ENCODE measurements at places on chromosomes 2 and 18.

DNA sequence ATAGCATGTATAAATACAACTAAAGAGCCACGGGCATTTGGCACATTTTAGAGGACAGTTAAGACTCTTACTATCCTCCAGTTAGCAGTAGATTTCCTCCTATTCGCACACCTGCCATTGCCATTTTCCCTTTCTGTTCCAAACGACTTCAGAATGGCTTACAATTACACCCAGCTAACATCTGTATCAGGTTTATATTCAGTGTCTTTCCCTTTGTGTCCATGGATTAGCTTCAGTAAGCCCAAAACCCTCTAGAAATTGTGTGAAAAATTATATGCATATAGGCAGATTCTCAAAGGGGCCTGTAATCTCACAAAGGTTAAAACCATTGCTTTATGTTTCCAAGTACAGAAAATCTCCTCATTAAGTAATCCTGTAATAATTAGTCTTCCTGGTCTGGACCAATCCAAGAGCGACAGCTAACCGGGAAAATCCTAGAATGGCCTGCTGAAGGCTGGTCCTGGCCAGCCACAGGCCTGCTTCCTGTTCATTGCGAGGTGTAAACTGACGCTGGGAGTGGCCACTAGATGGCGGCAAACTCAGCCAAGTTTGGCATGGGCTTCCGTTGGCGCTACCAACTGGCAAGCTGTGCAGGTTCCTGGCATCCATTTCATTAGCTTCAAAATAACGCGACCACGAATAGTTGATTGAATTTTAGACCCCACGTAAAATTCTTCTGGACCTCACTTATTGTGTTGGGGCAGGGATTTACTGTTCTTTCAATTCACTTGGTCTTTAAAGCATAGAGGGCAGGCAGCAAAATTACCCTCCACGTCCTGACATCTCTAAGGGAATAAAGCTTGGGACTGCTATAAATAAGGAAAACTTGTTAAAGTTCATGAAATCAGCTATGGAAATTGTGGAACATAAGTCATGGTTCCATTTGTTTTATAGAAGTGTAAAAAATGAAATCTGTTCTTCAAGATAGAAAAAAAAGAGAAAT lies 17.1 kb downstream of the ARHGAP25 start:
- DNase-seq, result peak; percentile 71

DNA sequence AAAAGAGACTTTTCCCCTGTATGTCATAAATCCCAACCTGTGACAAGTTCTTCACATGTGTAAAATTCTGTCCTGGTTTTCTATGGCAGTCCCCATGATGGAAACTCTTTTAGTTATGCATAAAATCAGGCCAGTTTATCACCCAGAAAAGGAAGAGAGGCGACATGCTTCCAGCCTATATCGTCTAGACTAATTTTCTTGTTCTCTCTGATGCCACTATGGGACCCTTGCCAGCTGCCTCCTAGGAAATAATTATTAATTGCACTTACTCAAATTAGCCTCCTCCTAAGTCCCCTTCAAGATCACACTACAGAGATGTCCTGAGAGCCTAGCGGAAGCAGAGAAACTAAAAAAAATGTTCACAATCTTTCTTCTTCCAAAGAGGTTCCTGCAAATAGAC lies 722.4 kb downstream of the NRXN1 start:
- no peak for DNase-seq

GRCh38 chr18:23099621-23100020 lies 35.7 kb upstream of the CABLES1 start:
- DNase-seq, result no peak

GRCh38 chr18:46478796-46479195 lies 178.2 kb downstream of the LOXHD1 start:
- DNase-seq, result no peak

DNA sequence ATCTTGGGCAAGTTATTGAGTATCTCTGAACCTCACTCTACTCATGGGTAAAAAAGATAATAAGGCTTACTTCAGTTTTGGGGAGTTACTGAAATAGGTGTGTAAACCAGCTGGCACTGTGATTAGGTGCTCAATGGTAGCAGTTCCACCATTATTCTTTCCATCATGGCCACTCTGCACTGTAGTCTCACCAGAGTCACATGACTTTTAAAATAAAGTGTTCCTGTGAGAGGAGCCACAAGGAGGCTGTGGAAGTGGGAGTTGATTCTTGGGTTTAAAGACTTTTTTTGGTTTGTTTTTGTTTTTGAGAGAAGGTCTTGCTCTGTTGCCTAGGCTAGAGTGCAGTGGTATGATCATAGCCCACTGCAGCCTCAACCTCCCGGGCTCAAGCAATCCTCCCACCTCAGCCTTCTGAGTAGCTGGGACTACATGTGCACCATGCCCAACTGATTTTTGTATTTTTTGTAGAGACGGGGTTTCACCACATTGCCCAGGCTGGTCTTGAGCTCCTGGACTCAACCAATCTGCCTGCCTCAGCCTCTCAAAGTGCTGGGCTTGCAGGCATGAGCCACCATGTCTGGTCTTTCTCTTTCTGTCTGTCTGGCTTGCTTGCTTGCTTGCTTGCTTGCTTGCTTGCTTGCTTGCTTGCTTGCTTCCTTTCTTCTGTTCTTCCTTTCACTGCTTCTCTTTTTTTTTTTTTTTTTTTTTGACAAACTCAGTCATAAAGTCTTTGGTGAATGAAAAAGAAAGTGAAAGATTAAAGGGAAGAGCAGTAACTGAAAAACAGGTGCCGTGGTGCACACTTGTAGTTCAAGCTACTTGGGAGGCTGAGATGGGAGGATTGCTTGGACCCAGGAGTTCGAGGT lies 21.2 kb upstream of the ACVR1 start:
- DNase-seq, result no peak

DNA sequence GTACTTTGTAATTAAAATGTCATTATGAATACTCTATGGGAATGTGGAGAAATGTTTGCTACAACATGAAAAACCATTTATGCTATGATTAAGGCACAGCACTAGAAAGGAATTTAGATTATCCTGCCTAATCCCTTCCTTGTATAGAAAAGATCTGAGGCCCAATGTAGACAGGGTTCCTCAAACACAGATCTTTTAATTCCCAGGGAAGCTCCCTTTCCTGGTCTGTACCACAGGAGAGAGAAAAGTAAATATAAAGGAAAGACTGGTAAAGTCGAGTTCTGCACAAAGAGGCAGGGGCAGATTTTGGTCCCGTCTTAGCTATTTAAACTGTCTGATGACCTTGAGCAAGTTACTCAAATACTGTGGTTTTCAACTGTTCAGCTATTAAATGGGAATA lies 84.7 kb downstream of the ICA1L start:
- DNase-seq, result no peak

DNA sequence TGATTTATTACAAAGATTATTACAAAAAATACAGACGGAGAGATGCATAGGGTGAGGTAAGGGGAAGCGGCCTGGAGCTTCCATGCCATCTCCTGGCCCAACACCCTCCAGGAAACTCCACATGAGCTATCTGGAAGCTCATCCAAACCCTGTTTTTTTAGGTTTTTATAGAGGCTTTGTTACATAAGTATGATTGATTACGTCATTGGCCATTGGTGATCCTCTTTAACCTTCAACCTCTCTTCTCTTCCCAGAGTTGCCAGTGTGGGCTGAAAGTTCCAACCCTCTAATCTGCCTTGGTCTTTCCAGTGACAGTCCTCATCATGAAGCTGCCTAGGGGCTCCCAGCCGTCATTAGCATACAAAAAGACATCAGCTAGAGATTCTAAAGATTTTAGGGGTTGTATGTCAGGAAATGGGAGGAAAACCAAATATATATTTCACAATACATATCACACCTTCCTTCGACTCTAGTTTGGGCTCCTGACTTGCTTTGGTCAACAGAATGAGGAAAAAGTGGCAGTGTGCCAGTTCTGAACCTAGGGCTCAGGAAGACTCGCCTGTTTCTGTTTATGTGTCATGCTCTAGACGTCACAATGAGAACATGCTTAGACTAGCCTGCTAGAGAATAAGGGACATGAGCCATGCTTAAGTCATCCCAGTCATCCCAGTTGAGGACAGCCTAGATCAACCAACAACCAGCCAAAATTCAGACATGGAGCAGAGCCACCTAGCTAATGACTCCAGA lies 54.1 kb downstream of the ETAA1 start:
- DNase-seq, result no peak

GRCh38 chr2:12663306-12664037 lies 53.3 kb upstream of the TRIB2 start:
- DNase-seq, result no peak

DNA sequence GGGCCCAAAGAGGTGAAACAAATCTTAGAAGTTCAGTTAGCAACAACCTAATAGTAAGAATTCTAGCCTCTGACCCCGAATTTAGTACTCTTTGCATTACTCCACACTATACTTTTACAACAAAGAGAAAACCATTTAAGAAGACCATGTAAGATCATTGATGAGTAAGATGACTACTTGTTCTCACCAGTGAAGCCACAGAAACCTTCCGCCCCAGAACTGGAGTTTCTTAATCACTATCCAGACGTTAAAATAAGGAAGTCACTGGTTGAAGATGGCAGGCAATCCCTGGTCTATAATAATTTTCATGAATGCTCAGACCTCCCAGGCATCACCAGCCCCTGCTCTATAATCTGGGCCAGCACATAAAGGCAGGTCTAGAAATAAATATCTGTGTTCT lies 95.0 kb downstream of the TMEM163 start:
- no peak for DNase-seq

DNA sequence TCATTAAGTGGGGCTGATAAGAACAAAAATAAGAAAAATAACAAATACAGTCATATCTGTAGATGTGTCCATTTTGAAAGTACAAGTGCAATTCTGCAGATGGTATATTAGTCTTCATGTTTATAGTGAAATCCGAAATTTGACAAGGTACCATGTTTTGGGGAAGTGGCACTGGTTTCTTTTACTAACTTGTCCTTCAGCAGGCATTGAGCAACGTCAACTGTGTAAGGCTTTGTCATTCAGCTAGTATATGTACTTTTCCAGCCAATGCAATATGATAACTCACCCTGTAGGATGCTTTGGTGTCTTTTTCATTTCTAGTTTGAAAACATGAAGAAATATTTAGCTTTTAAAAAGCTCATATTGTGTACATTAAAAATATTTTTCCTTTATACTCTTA lies 139.9 kb downstream of the MCFD2 start:
- no peak for DNase-seq

DNA sequence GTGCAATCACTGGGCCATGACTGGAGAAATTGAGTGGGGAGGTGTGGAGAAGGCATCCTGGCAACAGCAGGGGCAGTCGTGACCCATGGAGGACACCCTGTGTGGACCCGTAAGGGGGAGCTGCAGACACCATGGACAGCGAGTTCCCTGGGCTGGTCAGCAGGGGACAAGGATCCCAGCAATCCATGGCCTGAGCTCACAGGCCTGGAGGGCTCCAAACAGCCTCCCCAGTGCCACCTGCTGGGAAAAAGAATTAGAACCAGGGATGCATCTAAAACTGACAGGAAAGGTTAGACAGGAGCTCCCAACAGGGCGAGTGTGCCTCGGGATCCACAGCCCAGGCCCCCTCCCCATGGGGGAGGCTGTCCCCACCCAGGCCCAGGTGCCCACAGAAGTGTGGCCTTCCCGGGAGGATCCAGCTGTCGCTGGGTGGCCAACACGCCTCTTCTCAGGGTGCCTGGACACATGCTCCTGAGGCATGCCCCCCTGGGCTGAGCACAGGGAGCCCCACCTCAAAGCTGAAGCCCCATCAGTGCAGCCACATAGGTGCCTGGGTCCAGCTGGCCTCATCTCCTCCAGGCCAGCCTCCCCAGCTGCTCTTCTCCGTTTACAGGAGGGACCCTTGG lies 20.5 kb upstream of the KIF1A start:
- DNase-seq, result peak; percentile 65

DNA sequence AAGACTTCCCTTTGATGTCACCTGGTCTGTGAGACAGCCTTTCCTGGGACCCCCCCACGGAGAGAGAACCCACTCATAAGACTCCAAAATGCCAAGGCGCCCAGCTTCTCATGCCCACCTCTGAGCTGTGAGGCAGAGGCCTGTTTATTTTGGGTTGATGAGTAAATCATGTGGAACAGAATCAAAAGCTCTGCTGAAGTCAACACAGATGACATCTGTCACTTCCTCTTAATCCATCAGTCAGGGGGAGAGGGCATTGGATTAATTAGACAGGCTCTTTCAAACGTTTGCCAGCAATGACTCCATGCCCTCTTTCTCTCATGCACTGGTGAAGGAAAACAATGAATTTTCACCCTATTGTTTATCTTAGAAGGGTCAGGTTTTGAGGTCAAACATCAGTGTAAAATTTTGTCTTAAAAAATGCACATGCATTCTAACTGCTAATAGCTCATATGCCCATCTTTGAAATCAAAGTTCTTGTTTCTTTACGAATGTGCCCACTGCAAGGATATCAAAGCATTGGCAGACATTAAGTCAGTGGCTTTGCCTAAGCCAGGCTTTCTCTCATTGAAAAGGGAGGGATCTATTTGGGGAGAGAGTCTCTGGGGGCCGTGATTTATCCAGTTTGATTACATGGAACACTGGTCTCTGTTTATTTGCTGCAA lies 184.1 kb downstream of the ACKR3 start:
- DNase-seq, result no peak

DNA sequence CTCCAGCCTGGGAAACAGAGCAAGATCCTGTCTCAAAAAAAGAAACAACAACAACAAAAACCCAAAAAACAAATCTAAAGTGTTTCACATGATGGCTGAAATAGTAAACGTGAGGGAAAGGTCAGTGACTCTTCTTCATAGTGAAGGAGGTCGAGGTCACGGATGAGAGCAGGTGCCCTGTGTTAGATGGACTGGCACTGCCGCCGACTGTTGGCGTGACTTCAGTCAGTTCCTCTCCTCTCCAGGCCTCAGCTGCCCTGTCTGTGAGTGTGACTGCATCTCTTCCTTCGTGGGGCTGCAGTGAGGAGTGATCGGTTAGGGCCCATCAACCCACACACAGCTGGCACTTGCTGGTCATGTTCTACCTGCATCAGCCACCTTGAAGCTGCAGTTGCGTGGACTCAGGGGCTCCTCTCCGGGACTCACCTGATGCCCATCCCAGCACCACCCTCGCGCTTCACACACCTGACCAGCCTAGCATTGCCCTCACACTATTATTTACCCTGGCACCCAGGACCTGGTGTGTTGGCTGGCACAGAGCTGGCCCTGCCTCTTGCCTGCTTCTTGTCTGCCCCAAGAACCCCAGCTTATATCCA lies 30.1 kb upstream of the TMEM87B start:
- no peak for DNase-seq

GRCh38 chr18:47632970-47633635 lies 297.4 kb downstream of the SMAD2 start:
- DNase-seq, result no peak

DNA sequence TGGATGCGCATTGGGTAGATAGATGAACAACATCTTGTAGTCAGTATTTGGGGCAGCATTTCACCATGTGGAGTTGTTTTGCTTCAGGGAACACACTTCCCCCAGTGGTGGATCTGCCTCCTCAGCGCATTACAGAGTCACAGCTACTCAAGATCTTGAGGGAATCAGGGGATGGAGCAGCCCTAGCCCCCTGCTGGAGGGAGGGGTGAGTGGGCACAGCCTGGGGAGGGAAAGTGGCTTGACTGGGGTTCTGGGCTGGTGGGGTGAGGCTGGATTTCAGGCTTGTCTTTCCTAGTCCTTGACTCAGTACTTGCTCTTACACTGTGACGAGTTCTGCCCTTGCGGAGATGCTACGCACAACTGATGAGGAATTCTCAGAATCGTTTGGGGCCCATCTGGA lies 271.0 kb upstream of the HS6ST1 start:
- no peak for DNase-seq
